Stimulated activated CD8-positive, alpha-beta memory T cell treated with anti-CD3 and anti-CD28 coated beads, Interleukin-15, amount 100 ng/mL, for 4 hours (primary cell): ENCODE measurements at places on chromosomes 7 and 10.

DNA sequence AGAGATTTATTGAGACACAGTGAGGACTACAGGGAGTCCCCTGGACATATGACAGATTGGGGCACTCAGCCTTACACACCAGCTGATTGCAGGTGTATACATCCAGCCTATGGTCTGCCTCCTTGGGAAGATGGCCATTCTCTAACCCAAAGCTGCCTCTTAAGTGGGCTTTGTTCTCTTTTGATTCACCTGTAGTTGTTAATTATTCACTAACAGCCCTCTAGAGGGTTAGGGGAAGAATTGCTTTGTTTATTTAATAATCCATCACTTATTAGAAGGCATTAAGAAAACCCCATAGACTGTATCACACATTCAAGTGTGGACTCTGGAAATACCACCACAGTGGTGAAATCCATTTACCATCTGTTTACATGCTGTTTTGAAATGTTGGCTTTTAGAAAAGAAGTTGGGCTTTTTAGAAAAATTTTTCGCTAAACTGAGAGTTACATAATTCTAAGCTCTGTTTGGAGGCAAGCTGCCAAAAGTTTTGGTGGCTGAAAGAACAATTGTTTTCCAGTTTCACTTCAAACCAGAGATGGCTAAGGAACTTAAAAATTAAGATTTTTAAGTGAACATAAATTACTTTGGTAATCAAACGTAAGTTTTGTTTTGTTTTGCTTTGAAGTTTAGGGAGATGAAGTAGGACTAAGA, 379.1 kb downstream of the ADRA2A start:
- no peak for DNase-seq

GRCh38 chr7:28180031-28180363, 598 bp downstream of the JAZF1 start:
- DNase-seq, result no peak

DNA sequence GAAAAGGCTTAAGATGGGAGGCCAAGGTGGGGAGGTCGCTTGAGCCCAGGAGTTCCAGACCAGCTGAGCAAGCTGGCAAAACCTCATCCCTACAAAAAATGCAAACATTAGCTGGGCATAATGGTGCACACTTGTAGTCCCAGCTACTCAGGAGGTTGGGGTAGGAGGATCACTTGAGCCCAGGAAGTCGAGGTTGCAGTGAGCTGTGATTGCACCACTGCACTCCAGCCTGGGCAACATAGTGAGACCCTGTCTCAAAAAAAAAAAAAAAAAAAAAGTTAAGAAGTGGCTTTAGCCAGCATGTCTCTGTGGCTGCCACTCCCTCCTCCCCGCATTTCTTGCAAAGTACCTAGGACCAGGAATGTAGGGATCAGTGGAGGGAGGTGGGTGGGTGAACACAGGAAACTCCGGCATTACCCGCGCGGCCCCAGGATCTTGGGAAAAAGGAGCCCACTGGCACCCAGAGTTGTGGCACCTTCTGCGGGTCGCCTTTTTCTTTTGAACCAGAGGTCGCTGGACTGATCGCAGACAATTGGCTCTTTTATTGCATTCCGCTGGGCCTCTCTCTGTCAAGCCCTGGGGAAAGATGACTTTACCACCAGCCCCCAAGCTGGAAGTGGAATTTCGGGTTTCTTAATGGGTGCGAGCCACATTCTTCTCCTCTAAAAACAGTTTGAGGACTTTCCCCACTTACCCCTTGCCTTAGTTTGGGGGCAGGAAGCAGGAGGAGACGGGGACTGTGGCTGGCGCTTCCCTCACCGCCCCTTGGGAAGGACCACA, 3.5 kb downstream of the VGF start:
- DNase-seq, result no peak

GRCh38 chr10:72322280-72323058, 32.2 kb downstream of the DNAJB12 start:
- no peak for DNase-seq

DNA sequence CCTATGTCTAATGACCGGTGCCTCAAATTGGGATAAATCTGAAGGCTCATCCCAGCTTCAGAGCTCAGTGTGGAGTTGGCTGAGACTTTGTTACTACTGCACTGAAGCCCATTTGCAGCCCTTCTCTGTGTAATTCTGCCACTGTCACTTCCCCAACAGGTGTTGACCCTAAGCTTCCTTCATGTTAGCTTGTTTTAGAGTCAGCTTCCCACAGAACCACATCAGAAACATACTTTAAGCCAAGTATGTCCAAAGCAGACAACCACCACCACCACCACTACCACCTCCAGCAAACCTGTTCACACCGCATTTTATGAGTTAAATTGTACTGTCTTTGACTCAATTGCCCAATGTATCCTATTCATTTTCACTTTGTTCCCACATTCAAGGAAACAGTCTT, 25.2 kb upstream of the GNAT3 start:
- no peak for DNase-seq

- no peak for DNase-seq
These were observed 99.9 kb downstream of the MPP7 start for GRCh38 chr10:28202941-28203352.

GRCh38 chr10:93819520-93819919, 61.8 kb downstream of the LGI1 start:
- no peak for DNase-seq
